Stimulated activated CD4-positive, alpha-beta T cell treated with anti-CD3 and anti-CD28 coated beads, Interleukin-15, amount 100 ng/mL, for 1 hour (primary cell): ENCODE measurements at places on chromosomes 2 and 18.

GRCh38 chr2:145729993-145730770 is 1210.3 kb upstream of the ZEB2 start:
- DNase-seq: no peak

DNA sequence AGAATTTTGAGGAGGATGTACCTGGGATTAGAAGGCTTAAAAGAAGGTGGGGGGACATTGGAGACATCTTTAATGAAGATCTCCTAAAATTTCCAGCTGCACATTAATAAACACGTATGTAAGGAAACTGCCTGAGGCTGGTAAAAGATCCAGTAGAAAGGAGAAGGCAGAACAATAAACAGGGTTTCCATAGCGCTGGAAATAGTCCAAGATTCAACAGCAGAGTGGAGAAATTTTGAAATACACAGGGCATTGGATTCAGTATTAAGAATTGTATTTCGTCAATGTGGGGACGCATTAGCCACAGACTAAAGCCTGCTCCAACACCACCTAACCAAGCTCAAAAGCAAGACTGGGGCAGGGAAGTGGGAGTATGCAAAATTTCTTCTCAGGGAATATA is 606.9 kb upstream of the NRXN1 start:
- no peak for DNase-seq

DNA sequence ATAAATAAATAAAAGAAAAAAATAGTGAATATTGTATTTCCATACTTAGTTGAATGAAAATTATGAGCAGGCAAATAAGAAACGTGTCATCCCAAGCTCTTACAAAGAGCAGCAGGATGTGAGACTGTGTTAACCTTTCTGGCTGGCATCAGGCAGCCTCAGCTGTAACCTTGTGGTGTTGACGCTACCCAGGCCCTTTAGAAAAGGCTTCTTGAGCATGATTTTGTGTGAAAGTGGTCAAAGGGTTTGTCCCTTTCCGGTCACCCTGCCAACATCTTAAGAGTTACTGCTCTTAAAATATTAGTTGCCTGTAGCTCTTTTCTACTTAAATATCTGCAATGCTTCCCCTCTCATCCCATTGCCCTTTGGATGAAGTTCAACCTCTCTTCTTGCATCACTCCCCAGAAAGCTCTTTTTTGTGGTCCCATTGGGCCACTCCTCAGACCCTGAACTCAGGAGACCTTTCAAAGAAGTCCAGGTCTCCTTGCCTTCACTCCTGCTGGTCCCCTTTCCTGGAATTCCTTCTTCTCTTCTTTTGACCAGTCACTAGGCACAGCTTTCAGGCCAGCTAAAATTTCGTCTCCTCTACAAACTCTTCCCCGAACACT is 35.0 kb downstream of the RHOB start:
- DNase-seq: no peak

GRCh38 chr2:200362202-200362917 is 55.9 kb downstream of the SPATS2L start:
- no peak for DNase-seq

GRCh38 chr2:98459496-98460175 is 15.0 kb downstream of the INPP4A start:
- DNase-seq: no peak

- no peak for DNase-seq
These were observed 37.8 kb downstream of the COMMD1 start for GRCh38 chr2:61943251-61943650.

- no peak for DNase-seq
These were observed 511.2 kb downstream of the CMPK2 start for GRCh38 chr2:6354546-6354945.

- DNase-seq: no peak
These were observed 37.5 kb upstream of the PPM1B start for GRCh38 chr2:44131177-44131576.

DNA sequence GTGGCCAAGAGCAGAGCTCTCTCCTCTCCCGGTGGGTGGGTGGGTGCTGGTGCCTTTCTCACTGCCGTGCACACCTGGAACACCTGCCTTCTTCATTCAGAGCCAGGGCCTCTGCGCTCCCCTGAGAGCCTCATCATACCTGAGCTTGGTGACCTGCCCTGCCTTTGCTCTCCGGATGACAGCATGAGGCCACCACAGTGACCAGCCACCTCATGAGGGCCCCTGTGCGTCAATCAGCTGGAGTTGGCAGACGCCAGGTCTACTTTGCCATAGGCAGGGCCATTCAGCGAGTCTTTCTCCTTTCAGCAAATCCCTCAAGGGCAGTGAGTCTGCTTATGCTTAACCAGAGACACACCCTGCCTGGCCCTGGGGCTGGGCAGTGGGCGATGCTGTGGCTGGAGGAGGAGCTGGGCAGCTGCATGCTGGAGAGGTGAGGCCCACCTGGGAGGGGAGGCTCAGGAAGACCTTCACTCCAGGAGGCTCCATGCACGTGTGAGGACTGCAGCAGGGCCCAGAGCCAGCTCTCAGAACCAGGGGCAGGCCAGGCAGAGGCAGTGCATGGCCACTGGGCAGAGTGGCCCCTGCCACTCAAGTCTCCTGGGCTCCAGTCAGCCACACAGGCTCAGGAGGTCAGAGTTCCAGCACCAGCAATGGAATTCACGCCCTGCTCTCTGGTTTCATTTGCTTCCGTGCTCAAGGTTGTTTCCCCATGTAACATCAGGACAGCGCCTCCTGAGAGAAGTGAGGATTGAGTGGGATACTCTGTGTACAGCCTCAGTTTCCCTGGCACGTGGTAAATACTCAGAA is 417.5 kb upstream of the MYT1L start:
- DNase-seq: no peak

- no peak for DNase-seq
These were observed 53.0 kb upstream of the ALPP start for GRCh38 chr2:232325324-232326273.

DNA sequence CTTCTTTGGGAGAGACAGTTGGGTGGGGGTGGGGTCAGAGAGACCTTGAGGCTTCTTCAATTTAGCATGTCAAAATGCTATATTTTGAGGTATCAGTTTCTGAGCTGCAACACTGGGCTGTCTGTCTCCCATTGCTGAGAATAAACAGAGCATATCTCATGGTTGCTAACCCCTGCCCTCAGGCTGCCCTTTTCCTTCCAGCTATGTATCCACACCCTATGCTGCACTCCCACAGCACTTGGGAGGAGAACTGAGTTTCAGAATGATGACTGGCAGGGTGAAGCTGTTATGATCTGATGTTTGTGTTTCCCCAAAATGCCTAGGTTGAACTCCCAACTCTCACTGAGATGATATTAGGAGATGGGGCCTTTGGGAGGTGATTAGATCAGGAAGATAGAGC is 794.0 kb downstream of the RNF144A start:
- DNase-seq: no peak

DNA sequence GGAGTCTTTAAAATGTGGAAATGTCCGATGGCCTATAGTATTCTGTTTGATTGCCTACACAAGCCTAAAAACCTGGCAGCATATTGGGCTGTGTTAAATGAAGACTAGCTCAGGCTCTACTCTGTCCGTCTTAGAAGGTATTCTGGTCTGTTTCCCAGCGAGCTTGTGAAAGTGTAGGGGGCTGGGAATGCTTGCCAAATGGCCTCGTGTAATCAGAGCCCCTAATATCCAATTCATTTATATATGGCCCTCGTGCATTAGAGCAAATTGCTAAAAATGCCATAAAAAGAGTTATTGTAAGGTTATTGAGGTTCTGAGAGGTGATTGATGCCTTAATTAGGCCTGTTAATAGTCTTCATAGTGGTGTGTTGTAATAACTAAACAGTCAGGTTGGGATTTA is 1500.4 kb downstream of the DPP10 start:
- no peak for DNase-seq

- DNase-seq: no peak
These were observed 361.5 kb downstream of the LPIN1 start for GRCh38 chr2:12107939-12108338.

DNA sequence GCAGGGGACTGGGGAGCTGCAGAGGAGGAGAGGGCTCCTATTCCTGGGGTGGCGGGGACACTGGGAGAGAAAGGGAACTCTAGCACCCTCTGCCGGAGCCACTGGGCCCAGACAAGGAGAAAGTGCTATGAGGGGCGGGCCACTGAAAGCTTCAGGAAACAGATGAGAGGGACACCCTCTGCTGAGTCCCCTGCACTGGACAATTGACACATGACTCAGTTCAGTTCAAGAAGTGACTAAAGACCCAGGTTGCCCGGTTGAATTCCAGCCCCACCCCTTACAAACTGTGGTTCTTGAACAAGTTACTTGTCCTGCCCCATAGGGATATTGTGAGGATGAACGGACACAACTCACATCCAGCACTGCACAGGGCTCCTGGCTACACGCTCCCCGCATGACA is 5.0 kb downstream of the RUFY4 start:
- no peak for DNase-seq

GRCh38 chr2:21055451-21055850 is 11.6 kb upstream of the APOB start:
- no peak for DNase-seq

- DNase-seq: no peak
These were observed 48.1 kb downstream of the EMILIN2 start for GRCh38 chr18:2894841-2895370.

- no peak for DNase-seq
These were observed 178.3 kb upstream of the SERPINE2 start for GRCh38 chr2:224217233-224217961.

DNA sequence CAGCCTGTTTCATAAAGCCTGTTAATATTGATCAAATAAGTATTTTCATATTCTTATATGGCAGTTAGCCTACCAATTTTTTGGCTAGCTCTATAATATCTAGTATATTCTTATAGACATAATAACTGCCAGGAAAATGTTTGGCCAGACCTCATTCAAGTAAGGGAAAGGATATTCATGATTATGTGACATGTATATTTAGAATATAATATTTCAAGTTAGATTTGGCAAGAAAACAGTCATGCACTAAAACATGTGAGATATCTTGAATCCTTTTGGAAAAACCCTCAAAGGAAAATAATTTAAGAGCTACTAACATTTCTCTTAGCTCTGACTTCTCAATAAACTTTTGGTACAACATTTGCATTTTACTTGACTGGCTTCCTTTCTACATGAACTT is 694.1 kb downstream of the PLCL1 start:
- DNase-seq: no peak

DNA sequence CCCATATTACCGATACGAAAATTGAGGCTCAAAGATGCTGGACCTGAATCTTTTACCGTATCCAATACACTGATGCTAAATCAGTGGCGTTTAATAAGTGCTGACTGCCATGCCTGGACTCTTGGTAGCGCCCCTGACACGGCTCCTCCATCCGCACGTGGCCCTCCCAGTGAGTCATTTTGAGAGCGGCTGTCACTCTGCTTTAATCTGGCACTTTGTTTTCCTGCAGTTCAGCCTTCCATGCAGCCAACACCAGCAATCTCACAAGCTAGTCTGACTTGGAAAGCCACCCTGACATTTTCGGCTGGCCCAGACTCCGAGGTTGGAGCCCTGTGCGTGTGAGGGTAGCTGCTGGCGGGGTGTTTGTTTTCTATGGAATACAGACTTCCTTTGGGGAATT is 155.1 kb upstream of the LMAN1 start:
- no peak for DNase-seq
